ENCODE measurements at places on chromosomes 16 and 17.
A peak's percentile ranks its signal among the peaks of the same experiment; 100 is the strongest.

GRCh38 chr16:49859125-49859811, 3.4 kb upstream of the ZNF423 start:
- no peak for DNase-seq

DNA sequence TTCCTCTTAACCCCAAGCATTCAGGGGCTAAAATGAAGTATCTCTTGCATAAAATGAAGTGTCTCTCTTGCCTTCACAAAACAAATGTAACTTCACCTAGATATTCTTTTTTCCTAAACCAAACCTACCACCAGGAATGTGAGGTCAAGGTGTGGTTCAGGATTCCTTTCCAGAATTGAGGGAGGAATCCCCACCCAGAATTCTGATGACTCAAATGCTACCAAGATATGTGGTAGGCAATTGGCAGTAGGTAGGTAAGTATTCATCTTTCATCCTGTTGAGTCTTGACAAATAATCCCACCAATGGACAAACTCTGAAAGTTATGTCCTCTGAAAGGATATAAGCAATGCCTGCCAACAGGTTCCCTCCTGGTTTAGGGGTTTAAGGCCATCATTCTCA, 26.2 kb downstream of the TRIM16 start:
- DNase-seq, result no peak

GRCh38 chr17:77409282-77410161, 268.8 kb downstream of the SEC14L1 start:
- DNase-seq, result no peak

GRCh38 chr16:71515026-71515425, 11.2 kb upstream of the CHST4 start:
- no peak for DNase-seq

- peak; percentile 3 for DNase-seq
These were observed 95.2 kb upstream of the AXIN2 start for GRCh38 chr17:65656390-65657250.

DNA sequence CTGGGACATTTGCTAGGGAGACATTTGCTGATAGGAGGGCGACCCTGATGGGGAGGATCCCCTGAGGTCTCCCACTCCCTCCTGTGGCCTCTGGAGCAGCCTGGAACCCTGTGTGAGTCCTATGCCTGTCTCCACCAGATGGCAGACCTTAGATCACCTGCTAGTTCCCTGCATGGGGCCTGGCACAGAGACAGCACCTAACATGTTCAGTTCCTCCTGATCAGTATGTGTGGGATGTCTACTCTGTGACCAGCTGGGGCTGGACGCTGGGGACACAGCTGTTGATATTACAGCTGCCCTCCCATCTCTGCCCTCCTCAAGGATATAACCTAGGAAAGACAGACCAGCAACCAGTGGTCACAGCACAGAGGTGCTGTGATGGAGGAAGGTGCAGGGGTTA, 1.1 kb upstream of the ADCY7 start:
- DNase-seq, result no peak

DNA sequence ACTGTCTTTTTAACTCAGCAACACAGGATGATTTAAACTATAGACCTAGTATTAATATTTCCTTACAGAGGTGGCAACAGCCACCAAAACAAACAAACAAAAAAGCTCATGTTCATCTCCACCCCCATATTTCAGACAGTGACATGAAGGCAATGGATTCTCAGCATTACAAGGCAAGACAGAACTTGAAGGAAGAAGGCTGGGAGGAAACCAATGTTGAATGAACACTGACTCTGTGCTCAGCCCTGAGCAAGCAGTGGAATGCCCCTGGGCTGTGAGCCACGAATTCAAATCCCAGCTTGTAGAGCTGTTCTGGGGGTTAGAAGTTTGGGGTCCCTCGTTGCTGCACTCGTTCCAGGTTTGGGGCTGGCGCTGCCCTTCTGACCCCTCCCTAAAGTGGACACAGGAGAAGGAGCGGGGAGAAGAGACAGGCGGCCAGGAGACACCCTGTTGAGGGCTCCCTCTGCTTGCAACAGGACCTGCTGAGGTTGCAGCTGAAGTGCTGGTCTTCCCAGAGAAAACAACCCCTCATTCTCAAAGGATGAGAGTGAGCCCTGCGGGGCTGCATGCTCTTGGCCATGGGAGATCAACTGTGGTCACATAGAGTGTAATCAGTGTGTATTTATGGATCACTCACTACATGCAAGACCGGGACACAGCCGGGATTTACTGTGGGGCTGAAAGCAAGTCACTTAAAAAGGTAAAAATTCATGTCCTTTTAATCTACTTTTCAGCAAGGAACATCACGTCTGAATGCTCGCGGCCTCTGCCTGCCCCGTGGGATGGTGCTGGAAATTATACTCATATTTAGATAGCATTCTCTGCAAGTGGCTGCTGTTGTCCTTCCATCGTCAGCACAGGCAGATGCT, 34.3 kb downstream of the MYH3 start:
- DNase-seq, result no peak

DNA sequence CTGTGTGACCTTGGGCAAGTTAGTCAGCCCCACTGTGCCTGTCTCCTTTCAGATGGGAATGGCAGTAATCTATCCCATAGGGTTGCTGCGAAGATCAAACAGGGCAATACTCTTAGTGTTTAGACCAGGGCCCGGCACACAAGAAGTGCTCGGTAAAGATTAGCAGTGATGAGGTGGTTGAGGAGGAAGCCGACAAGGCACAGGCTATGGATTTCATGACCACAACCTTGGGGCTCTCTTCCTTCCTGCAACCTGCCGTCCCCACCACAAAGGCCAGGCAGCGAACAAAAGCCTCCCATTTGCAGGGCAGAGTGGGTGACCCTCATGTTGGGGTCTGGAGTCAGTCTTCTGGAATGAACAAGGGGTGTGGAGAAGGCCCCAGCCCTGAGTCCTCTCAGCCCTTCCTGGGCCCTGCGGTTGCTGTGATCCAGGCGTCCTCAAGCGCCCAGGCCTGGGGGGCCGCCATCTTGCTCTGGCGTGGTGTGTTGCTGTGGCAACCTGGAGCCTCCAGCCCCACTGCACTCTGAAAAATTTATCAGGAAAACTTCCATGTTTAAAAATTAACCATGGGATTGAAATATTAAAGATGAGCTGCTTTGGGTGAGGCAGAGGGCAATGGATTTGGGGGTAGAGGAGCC, 9.8 kb downstream of the ADAM11 start:
- DNase-seq, result no peak

DNA sequence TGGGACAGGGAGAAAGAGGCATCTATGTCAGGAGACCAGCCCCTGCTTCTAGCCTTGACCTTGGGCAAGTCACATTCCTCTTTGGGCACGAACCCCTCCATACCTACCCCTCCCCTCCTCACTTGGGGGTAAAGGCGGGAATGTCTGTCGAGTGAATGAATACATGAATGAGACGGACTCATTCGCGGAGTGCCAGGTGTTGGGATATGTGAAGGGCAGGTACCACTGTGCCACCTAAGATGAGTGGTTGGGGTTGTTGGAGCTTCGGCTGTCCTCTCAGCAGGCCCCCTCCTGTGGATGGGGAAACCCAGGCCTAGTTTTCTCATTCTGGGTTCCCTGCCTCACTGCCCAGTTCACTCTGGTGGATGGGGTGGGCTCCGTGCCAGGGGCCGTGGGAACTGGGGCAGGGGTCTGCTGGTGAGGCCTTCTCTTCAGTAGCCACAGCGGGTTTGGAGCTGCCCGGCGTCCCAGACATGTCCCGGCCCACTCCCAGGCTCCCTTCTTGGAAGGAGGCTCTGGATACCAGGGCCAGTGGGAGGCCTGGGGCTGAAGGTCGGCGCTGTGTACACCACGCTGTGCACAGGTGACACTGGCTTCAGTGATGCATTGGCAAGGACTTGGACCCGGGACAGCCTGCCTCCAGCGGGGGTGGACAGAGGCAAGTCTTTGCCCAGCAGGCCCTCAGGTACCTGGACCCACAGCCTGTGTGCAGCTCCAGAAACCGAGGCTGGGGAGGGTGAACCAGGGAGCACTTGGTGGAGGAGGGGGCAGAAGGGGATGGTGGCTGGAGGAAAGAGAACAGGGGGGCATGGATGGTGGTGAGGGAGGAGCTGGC, 5.6 kb downstream of the GLIS2 start:
- no peak for DNase-seq

- no peak for DNase-seq
These were observed 377.8 kb upstream of the TNRC6C start for GRCh38 chr17:77580531-77581270.

DNA sequence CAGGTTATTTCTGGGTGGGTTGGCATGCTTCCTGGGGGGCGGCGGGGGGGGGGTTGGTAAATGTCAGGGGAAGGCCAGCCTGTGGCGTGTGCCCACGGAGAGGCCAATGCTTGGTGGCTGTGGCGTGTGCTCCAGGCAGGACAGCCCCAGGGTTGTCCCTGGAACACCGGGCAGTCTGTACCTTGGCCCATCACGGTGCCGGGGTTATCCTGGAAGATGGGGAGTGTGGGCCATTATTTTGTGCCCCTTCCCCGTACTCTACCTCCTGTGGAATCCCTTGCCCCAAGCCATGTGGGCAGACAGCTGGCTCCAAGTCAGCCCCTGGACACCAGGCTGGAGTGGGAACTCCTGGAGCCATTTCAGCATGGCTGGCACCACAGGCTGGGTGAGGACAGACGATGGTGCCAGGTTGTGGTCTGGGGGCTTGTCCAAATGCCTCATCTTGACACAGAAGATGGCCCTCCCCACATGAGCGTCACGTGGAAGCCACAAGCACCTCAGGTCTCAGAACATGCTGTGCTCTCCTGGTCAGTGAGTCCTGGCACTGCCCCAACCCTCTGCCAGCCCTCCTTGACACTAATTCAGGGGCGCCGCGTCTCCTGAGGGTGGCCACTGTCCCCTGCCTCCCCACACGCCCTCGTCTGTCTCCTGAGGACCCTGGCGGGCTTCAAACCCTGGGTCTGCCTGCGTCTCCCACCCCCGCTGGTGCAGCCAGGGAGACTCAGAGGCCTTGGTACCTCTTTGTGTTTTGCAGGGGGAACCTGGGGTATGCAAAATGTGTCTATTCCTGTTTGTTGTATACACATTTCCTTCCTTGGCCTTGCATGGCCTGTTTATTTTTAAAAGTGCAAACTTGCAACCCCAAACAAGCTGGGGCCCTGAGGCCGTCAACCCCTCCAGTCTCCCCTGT, 4.3 kb downstream of the SLC16A3 start:
- DNase-seq, result no peak

DNA sequence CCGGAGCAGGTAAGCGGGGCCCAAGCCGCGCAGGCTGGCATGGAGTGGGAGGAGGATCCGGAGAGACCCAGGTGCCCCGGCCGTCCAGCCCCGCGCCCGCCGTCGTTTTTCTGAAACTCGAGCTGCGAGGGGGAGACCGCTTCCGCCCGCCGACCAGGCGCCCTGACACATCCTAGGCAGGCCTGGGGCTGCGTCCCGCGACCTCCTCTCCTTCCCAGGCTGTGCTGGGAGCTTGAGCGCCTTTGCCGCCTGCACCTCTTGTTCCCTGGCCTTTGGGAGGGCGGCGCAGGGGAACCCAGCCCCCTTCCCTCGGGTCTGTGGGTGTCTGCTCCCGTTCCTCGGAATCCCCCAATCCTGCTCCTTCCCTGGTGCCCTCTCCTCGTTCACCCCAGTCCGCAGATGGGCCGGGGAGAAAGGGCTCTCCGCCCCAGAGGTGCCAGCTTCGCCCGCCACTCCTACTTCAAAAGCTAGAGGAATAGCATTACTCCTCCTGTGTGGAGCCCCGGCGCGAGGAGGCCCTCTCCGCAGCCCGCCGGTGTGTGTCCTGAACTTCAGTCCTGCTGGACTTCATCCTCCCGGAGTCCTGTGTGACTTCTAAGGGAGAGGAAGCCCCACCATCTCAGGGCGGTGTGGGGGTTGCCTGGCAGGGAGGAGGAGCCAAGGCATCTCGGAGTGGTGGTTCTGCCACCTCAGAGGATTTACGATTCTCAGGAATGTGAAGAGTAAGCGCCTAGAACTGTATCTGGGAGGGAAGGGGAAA, 1.0 kb downstream of the NHERF1 start:
- no peak for DNase-seq

GRCh38 chr16:58510097-58510775, 5.1 kb upstream of the SETD6 start:
- DNase-seq, result no peak

GRCh38 chr17:40675905-40676304, 10.9 kb upstream of the KRT222 start:
- DNase-seq, result no peak

- no peak for DNase-seq
These were observed 1.4 kb upstream of the SLC25A10 start for GRCh38 chr17:81710514-81711308.

DNA sequence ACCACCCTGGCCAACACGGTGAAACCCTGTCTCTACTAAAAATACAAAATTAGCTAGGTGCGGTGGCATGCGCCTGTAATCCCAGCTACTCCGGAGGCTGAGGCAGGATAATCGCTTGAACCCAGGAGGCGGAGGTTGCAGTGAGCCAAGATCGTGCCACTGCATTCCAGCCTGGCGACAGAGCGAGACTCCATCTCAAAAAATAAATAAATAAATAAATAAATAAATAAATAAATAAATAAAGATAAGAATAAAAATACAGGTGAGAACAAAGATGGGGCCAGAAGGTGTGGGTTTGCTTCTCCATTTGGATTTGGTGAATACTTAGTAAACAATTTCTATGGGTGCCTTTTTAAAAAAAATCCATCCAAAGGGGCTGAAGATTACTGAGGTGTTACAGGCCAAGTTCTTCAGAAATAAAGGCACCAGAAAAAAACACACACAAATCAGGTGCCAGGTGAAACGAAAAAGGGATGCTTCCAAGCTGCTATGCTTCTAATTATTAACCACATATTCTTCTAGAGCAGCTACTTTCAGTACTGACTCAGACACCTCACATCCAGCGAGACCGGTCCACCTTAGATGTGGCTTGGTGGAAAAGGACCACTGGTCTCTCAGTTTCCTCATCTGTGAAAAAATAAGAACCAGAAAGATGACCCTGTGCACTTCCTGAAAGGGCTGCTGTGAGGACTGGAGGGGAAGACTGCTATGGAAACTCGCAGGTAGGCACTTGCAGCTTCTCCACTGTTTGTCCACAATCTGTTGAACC, 9.2 kb downstream of the GLYR1 start:
- DNase-seq, result no peak

DNA sequence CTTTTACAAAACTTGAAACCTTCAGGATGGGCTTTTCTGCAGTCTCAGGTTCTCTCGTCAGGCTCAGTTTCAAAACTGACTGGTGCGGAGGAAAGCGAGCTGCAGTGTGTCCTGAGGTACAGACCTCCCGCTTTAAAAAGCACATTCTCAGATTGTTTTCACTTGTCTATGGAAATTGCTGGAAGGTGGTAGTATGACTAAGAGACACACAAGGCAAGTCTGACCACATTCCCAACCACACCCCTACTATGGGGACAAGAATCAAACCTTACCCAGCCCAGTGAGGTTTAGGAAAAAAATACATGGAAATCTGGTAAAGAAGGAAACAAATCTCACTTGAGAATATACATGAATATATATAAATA, 18.2 kb downstream of the SRP68 start:
- DNase-seq, result no peak

DNA sequence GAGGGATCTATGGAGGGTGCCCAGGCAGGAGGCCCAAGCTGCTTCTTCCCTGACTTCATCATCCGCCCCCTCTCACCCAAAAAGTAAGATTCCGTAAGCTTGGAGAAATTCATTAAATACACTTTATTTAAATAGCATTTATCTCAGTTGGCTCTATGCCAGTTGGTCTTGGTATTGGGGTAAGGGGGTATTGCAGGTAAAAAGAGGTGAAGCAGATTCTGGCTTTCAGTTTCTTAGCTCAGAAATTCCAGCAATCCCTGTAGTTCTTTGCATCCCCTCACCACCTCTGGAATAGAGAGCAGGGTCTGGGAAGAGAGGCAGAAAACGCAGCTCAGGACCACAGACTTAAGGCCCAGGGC, 750 bp upstream of the ALDOC start:
- no peak for DNase-seq

- DNase-seq, result no peak
These were observed 29.3 kb downstream of the PRSS54 start for GRCh38 chr16:58265480-58266052.

Measured in stimulated activated CD8-positive, alpha-beta memory T cell treated with anti-CD3 and anti-CD28 coated beads, Interleukin-2, amount 100 ng/mL, for 48 hours (primary cell).